ENCODE measurements at places on chromosomes 3 and 15. TPM values are rescaled to one million over a fixed set of nuclear protein-coding genes. Genes with fewer than 3 reads are reported as not detected.

DUOX1 gene
- 0.71 TPM for total RNA-seq

OXSR1 gene
- 42.0 TPM for total RNA-seq

GRAMD2A gene
- 1.5 TPM for total RNA-seq

ADGRG7 gene
- 0.51 TPM for total RNA-seq

TASOR gene
- 55.7 TPM for total RNA-seq

TCF12 gene
- total RNA-seq, result 158 TPM

EAF1 gene
- 19.4 TPM for total RNA-seq

FSIP1 gene
- total RNA-seq, result 1.2 TPM

TFG gene
- total RNA-seq, result 71.8 TPM

ANKRD63 gene
- not detected for total RNA-seq

KIF7 gene
- total RNA-seq, result 17.5 TPM

MFN1 gene
- total RNA-seq, result 56.1 TPM

CCDC33 gene
- total RNA-seq, result not detected

- no peak for DNase-seq
These were observed 5.8 kb upstream of the RAD51 start for GRCh38 chr15:40688932-40689799.

DNA sequence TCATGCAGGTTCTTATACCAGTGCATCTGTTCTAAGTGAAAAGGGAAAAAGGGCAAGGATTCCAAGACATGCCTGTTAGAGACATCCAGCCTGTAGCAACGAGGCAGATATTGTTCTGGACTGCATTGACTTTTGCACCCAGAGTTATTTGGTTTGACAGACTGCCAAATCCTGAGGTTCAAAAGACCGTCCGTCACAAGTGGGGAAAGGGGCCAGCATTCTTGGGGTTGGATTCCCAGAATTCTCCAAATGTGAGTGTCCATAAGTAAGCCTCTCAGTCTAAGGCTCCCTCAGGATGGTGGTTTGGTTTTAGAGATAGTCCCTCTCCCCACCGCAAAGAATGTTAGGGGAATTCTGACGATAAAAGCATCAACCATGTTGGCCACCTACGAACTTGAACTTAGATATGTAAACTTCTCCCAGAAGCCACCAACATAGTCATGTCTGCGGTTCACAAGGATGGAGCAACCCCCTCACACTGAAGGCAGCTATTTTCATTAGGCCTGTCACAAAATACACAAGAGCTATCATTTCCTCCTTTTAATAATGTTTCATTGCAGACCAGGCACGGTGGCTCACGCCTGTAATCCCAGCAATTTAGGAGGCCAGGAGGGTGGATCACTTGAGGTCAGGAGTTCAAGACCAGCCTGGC, 13.6 kb upstream of the LACTB start:
- DNase-seq, result peak; percentile 73

- no peak for DNase-seq
These were observed 291.0 kb downstream of the TIGIT start for GRCh38 chr3:114584734-114585371.

GRCh38 chr3:168338161-168338560, 242.4 kb upstream of the GOLIM4 start:
- DNase-seq, result no peak

GRCh38 chr3:56976651-56977560, 83.6 kb upstream of the SPATA12 start:
- no peak for DNase-seq

DNA sequence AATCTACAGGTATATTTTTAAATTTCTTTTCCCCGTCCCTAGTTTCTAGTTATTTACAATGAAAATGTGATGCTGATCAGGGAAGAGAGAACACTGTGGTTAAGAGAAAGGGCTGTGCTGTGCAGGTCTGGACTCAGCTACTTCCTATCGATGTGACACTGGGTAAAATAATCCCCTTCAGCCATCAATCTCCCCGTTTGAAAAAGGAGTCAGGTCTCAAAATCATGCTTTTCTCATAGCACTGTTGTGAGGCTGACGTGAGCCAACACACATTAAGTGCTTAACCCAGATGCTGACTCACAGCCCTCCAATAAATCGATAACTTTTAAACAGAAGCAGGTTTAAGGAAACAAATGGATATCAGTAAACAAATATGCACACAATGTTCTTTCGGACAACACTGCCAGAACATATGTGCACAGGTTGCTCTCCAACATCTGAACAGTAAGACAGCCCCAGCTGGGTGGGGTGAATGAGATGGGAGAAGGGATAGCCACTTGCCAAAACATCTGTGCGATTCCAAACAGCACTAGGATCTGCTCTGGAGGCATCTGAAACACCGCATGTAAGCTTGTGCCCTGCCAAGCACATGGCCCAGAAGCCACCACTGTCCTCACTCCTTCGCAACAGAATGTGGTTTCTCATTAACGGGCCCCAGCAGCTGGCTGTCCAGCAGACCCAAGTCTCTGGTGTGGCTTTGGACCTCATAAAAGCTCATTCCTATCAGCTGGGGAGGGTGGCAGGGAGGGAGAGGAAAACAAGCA, 143.2 kb upstream of the PRICKLE2 start:
- no peak for DNase-seq

GRCh38 chr15:89009080-89009479, 79.2 kb upstream of the ABHD2 start:
- no peak for DNase-seq

DNA sequence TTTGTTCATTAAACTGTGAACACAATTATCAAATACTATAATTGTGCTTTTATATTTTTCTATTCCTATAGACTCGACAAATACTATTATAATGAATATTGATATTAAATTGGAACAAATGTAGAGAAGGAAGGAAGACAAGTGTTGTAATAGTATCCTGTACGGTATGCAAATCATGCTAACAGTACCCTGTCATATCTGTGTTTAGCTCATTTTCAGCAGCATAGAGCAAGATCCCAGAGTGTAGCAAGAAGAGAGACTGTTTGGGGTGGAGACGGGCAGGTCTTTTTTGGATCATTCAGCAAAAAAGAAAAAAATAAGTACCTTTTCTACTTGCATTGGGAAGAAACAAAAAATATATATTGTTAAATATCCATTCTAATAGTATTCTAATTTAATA, 224.1 kb downstream of the TPRG1 start:
- no peak for DNase-seq

DNA sequence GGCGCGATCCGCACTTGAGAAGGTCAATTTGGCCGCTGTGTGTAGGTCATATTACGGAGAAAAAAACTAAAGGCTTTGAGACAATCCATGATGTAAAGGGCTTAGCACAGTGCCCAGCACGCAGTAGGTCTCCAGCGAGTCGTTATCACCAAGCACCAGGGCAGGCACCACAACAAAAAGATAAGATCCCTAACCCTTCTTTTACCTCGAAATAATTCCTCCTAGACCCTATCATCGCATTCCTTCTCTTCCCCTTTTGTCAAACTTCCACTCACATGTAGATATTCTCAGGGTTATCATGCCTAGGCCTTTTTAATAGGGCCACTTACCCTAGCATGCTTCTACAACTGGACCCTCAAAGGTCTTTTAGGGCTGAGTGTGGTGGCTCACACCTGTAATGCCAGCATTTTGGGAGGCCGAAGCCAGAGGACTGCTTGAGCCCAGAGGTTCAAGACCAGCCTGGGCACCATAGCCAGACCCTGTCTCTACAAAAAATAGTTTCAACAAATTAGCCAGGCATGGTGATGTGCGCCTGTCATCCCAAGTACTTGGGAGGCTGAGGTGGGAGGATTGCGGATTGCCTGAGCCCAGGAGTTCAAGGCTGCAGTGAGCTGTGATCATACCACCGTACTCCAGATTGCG, 13.5 kb downstream of the ZNF774 start:
- no peak for DNase-seq

GRCh38 chr3:89239774-89240173, 132.4 kb downstream of the EPHA3 start:
- DNase-seq, result no peak

DNA sequence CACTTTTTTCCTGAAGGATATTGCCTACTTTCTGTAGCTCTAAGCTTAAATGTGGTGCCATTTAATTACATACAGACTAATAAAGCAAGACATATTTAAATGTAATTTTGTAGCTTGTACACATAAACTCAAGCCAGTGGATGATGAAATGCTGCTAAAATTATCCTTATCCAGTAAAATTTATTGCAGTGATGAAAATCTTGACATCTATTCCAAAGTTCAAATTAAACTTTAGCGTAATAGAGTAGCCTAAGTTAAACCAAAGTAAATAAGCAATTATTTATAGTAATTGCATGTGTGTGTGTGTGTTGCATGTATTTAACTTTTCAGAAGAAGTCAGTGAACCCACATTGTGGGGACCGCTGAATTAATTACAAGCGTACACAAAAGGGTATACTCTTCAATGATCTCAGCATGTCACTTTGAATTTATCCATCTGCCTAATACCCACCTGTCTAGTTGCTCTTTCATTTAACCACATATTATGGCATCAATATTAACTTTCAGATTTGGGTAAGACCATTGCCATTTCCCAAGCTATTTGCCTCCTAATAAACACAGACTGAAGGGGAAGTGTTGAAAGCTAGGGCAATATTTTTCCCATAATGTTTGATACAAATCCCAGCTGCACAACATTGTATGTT, 85.0 kb downstream of the MECOM start:
- no peak for DNase-seq

DNA sequence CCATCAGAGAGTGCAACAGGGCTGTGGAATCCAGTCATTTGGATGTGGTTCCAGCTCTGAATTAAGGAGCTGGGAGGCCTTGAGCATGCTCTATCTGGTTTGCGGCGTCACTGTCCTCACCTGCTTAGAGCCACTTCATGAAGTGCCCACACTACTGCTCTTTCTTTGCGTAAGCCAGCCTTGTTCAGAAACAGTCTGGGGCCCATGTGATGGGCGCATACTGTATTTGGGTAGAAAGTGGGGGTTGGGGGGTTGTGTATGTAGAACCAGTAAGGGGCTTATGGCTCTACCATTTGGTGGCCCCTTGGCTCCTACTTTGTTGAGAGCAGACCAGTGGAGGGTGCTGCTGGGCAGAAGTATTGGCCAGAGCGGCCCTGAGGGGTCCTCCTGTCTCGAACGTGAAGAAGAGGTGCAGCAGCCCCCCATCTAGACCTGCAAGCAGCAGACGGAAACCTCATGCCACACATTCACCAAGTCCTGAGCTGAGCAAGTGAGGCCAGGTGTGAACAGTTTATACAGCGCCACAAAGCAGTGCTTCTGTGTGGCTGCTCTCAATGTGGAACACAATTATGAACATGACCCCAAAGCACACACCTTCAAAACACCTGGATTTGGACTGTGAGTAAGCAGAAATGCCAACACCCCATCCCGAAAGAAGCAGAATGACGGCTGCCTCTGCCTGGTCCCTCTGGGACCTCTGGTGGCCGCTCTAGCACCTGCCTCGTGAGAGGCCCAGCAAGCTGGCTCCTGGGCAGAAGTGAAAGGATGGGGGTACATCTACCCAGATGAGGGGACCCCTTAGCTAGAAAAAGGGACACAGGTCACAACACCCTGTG, 26.6 kb downstream of the SRPRB start:
- DNase-seq, result no peak

DNA sequence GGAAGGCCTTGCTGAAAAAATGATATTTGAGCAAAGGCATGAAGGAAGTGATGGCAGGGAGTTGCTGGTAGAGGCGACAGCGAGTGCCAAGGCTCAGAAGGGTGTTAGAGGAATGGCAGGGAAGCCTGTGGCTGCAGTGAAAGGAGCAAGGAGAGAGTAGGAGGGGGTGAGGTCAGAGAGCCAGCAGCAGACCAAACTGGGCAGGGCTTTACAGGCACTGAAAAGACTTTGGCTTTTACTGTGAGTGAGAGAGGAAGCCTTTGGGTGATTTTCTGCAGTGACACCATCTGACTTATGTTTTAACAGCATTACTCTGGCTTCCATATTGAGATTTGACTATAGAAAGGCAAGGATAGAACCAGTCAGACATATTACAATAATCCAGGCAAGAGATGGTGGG, 11.4 kb downstream of the TICRR start:
- DNase-seq, result no peak

- DNase-seq, result no peak
These were observed 873 bp downstream of the C3orf70 start for GRCh38 chr3:185151964-185152409.

DNA sequence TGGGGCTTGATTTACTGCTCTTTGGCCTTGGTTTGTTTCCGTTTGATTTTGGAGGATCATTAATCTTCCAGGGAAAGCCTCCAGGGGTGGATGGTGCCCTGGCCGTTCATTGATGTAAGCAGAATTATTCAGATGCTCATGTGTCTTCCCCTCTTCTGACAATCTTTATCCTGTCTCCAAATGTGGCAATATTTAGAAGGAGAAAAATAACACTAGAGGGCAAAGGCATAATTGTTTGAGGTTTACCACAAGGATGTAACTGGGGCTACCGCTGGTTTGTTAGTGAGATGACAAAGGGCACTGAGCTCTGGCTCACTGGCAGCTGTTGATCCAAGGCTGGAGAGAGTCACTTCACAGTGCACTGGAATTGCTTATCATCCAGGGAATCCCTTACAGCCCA, 18.2 kb upstream of the PLCL2 start:
- no peak for DNase-seq

DNA sequence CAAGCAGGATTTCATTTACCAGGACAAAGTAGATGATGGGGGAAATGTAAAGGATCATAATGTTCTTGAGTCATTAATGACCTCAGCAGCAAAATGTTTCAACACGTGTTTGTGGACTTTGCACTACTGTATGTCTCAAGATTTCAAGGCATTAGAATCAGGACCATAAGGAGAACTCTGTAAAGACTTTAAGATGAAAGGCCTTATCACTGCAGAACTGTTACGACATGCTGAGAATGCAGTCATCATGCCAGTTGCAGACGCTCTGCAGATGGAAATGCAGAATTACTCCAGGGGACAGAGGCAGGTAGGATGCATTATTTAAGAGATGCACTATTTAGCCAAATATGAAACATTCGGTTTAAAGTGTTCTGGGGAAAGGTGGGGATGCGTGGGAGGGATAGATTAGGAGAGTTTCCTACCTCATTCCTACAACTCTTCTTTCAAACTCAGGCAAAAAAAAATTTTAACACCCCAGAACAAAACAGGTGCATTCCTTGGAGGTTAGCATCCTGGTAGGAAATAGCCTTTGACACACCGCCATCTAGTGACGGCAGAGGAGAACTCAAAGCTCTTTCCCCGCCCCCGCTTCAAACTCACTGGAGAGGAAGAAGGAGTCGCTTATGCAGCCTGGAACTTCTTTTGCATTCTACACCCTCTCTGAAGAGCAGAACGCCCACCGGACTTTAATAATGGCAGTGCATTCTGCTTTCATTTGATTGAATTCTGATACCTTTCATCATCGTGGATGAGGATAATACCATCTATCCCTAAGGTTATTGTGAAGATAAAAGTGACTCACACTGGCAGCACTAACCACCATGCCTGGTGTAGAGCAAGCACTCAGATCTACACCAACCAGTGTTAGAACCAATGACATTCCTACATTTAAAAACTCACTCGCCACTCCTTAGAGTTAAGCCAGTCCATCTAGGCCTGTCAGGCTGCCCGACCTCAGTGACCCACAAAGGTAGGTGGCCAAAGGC, 43.1 kb upstream of the TOPAZ1 start:
- DNase-seq, result no peak

- peak; percentile 80 for DNase-seq
These were observed 161.1 kb upstream of the TBL1XR1 start for GRCh38 chr3:177358091-177358976.

DNA sequence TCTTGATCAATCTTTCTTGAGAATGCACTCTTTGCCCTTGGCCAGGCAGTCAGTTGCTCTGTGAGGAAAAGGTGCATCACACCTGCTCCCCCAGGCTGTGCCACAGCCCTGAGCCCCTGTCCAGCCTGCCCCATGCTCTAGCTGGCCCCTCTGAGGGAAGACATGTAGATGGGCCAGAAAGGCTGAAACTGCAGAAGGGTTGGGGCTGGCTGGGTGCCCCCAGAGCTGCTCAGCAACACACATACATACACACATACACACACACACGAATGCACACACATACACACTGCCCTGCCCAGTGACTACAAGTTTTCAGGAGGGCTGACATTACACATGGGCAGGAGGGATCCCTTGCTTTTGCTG, 16.4 kb downstream of the TBC1D21 start:
- no peak for DNase-seq
